NCI-H1436 (cell line): ENCODE measurements at places on chromosomes 12 and 14.

DNA sequence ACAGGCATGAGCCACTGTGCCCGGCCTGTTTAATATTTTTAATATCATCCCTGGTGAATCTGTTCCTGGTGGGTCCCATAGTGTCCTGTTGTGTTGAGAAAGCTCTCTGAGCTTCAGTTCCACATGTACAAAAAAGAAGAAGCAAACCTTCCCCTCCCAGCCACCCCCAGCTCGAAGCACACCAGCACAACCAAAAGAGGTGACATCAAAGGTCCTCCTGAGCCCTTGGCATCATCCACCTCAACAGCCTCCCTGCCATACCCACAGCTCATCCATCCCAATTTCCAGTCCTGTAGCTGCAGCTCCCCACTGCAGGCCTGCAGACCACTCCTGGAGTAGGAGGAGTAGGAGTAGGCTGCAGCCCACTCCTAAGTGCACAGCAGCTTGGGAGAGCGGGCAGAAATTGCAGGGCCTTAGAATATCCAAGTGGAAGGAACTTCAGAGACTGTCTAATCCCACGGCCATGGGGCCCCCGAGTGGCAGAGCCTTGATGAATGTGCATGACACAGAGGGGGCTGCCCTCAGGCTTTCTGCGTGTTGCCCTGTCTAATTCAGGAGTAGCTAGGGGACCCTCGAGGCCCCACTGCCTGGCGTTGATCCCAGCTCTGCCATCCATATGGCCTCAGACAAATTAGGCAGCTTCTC is 36.7 kb upstream of the CD9 start:
- no peak for DNase-seq

- no peak for DNase-seq
These were observed 114.4 kb downstream of the FOXA1 start for GRCh38 chr14:37480446-37481290.

- no peak for DNase-seq
These were observed 199.1 kb downstream of the GLT1D1 start for GRCh38 chr12:129052373-129052772.

DNA sequence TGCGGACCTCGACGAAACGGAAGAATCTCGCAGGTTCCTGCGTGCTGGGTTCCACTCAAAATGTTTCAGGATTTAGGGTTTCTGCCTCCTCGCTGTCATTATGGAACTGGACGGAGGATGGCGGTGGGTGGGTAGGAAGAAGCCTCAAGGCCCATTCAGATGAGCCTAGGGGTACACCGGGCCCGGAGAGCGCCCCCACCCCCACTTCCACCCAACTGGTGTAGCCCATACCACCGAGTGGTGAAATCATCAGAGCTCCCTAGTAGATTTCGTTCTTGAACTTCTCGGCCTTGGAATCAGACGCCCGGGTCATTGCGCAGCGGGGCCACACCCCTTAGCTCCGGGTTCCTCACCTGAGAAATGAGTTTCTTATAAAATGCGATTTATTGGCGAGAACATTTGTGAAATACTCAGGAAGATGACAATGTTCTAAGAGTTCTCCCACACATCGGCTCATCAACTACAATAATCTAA is 13.3 kb upstream of the TBX3 start:
- no peak for DNase-seq

- no peak for DNase-seq
These were observed 76.7 kb downstream of the PEBP1 start for GRCh38 chr12:118212606-118213005.

DNA sequence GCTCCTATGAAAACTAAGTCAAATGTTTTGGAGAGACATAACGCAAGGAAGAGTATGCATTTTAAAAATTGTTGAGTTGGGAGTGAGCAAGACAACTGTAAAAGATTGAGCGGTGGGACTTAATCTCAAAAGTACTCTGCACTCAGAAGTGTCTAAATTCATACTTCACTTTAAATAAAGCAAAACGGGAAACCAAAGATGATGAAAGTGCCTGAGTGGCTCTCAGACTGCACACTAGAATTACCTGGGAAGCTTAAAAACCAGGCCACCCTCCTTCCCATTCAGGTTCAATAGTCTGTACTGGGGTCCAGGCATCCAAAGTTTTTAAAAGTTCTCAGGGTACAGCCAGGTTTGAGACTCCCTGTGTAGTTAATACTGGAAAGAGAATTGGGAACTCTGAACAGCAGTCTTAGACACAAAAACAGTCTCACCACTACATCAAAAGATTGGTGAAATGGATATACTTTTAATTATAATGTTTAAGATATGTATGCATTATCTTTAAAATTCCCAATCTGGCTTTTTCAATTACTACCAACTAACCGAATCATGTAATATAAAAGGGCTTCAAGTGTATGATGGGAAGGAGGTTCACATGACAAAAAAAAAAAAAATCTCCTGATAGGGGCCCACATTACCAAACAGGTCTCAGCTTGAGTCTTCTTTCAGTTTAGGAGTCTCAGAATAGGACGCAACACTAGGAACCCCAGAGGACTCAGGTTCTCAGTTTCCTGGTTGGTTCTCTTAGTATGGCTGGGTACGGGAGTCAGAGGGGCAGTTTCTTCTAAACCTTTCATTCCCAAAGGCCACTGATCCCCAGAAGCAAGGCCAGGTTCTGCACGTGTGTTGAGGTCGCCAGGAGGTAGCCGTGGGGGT is 1.0 kb downstream of the HOMEZ start:
- DNase-seq, result no peak
